ENCODE measurements at places on chromosomes 11 and 22.

DNA sequence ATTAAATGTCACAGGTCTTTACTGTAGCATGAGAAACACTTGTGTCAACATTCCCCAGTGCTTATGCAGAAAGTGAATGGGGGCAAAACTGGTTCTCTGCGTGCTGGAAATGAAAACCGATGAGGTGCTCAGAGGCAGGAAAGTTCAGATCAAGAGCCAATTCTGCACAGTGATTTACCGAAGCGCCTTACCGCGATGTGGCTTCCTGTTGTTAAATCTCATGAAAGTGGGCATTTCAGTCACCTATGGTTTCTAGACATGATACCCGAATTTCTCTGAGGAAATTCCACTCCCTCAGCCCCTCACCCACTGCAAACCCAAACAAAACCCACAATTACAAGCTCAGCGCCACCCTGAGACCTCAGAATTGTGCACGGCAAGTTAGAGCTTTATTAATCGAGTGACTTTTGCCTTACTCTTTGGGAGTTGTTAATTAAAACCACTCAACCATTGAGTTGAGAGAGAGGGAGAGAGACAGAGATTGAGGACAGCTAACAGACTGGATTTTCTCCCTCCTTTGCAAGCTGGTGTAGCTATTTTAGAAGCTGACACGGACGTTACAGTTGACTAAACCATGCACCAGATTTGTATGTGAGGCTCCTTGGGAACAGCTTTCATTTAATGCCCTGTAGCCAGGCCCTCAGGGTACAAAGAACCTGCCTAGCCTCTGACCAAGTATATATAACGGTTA, 196.4 kb downstream of the DBX1 start:
- peak; percentile 33 for DNase-seq

- DNase-seq = peak; percentile 59
These were observed 340.7 kb downstream of the LARGE1 start for GRCh38 chr22:33579448-33580093.

GRCh38 chr11:103929170-103929903, 107.1 kb upstream of the DDI1 start:
- DNase-seq = no peak

- DNase-seq = no peak
These were observed 33.2 kb downstream of the PPP2R1B start for GRCh38 chr11:111733016-111733415.

- peak; percentile 61 for DNase-seq
These were observed 2.5 kb downstream of the CHST1 start for GRCh38 chr11:45662665-45663485.

DNA sequence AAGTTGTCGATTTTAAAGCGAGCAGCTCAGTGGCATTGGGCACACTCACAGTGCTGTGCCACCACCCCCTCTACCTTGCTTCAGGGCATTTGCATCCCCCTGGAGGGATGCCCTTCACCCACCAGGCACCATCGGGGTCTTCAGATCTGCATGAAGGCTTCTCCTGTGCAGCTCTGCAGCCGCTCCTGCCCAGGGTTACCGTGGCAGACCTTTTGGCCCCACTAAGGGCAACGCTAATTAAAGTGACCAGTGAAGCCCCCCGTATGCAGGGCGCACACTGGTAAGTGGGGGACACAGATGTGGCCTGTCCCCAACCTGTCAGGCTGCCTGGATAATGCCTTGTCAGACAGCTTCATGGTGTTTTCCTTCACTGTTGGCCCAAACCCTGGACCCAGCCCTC, 1117.7 kb downstream of the BRD1 start:
- no peak for DNase-seq

- no peak for DNase-seq
These were observed 25.8 kb downstream of the THAP12 start for GRCh38 chr11:76355172-76355571.

DNA sequence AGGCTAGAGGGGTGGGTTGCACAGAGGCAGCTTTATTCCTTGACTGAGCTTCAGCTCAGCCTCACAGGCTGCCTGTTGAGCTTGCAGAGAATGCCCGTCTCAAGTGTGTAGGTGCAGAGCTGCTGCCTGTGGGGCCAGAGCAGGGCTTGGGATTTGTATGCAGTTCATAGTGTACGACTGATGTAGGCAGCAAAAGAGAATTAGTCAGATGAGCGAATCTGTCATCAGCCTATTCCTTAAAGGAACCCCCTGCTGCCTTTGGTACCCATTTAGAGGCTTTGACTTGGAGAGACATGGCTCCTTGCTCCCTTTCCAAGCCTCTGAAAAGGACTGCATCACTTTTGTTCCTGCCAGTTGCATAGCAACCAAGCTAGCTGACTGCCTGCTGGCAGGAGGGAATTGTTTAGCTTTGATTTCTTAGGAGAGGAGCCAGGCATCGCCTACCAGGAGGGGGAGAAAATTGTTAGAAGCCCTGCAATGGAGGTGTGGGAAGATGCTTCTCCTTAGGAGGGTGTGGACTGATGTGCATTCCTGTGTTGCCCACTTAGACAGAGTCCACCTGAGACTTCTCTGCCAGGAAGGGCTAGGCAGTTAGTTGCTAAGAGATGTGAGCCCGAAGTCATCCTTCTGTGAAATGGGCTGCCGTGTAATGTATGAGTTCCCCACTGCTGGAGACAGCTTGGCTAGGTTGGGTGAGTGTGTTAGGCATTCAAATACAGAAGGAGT, 10.9 kb downstream of the ACO2 start:
- DNase-seq = no peak

- DNase-seq = peak; percentile 48
These were observed 151.6 kb upstream of the MTMR2 start for GRCh38 chr11:96075532-96075959.

DNA sequence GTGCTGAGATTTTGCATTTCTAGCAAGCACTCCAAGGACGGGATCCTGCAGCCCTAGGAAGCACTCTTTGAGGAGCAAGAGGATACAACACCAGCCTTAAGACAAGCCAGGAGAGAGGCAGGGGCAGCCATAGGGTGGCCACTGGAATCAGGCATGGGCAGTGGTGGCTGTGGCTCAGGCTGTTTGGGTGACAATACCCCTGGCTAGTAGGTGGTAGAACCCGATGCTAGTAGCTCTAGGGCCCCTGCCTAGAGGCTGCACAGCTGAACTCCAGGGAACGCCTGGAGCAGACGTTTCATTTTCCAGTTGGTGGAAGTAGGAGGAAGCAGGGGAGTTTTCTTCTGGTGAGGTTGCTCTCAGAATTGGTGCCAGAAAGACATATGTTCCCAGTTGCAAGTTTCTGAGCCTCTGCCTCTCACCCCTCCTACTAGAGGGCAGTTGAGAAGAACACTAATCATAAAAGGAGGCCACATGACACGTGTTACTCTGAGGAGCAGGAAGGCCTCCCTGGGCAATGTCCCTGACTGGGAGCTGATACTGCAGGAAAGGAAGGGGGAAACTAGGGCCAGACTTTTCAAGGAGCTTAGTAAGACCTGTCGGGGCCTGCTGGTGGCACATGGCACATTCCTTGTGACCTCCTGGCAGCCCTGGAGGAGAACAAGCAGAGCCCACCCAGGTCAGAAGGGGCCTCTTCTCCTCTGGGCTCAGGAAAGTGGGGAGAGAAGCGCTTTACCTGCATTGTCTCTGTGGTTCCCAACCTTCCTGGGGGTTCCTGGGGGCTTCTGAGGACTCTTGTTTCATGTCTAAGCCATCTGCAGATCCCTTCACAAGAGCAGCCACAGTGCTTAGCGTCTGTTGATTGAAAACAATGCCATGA, 56.6 kb upstream of the DRD2 start:
- DNase-seq = no peak

GRCh38 chr22:28594797-28595462, 84.7 kb downstream of the TTC28 start:
- no peak for DNase-seq

DNA sequence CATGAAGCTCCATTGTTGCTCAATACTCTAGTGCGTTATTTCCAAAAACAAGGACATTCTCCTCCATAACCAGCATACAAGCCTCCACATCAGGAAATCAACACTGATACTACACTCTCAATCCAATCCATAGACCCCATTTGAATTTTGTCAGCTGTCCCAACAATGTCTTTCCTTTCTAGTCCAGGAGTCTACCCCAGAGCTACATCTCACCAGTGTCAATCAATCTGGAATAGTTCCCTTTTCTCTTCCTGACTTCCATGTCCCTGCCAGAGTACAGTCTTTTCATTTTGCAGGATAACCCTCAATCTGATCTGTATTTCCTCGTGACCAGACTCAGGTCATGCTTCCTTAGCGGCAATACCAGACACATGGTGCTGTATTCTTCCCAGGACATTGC, 43.0 kb downstream of the TCF20 start:
- DNase-seq = no peak

DNA sequence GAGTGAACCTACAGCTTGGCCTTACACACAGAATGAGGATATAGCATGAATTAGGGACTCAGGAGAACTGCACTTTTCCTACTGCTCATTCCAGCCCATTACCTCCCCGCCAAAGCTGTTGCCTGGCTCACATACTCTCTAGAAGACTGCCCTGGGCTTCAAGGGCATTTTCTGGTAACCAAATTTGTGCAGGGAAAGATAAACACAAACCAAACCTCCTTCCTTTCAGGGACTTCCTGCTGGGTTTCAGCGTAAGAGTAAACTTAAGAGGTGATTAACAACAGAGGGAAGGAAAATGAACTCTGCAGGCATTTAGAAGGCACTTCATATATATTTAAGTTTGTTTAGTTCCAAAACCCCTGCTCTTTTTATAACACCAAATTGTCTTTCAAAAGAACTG, 194.9 kb downstream of the SWAP70 start:
- no peak for DNase-seq

DNA sequence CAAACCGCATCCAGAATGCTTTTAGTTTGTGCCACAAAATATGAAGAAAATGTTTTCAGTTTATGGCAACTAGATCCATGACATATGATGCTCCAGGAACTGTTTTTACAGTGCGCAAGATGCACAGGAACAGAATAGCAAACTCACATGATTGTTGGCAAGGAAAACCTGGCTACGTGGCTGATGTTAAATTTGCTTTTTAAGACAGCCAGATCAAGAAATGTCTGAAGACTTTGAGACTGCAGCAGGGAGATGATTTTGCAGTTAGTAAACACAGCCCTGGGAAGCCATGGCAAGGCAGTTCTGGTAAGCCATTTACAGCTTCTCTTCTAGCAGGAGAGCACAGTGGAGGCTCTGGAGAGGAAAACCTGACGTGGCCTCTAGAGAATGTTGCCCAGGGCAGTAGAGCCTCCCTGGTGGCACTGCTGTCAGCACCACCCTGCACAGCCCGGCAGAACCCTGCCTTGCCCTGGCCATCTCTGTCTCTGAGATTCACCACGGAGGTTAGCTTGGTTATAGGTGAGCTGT, 69.8 kb upstream of the TNRC6B start:
- peak; percentile 65 for DNase-seq

GRCh38 chr11:1547467-1548098, 24.5 kb downstream of the DUSP8 start:
- no peak for DNase-seq

GRCh38 chr11:18701614-18702216, 3.1 kb downstream of the TMEM86A start:
- DNase-seq = no peak

DNA sequence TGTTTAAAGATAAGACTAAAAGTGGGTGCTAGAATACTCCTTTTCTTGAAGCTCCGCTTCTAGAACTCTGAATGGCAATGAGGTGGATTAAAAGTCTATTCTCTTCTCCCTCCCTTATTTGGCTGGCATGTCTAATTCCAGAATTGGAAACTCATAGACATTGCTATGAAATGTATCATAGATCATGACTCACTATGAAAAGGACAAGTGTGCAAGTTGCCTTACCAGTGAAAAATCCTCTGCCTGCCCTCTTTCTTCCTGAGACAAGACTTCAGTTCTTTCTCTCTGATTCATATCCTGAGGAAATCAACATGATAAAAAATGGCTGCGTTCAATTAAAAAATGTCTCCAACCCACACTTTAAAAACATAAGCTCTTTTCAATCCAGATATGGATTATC, 73.2 kb upstream of the BLID start:
- no peak for DNase-seq

DNA sequence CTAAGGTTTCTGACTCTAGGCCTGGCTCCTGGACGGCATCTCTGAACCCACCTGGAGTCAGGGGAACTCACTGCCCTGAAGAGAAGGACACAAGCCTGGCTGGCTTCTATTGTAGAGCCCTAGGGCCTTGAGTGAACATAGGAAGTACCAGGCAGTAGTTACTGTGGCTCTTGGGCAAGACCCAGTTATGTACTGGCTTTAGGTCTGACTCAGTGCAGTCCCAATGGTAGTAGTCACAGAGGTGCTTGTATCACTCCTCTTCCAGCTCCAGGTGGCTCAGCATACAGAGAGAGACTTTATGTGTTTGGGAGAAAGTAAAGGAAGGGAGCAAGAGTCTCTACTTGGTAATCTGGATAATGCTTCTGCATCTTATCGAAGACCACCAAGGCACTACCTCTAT, 13.9 kb upstream of the PAK1 start:
- no peak for DNase-seq

DNA sequence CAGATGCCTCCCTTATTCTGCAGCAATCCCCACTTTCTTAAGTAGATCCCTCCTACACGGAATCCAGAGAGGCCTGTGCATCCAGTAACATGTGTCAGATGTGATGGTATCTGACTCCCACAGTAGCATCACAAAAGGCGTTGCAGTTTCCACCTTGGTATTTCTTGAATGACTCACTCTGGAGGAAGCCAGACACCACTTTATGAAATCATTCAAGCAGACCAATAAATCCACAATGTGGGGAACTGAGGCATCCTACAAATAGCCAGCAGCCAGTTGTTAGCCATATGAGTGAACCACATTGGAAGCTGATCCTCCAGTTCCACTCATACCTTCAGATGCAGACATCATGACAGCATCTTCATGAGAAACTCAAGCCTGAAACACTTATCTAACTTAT, 798.1 kb downstream of the OPCML start:
- DNase-seq = peak; percentile 9

DNA sequence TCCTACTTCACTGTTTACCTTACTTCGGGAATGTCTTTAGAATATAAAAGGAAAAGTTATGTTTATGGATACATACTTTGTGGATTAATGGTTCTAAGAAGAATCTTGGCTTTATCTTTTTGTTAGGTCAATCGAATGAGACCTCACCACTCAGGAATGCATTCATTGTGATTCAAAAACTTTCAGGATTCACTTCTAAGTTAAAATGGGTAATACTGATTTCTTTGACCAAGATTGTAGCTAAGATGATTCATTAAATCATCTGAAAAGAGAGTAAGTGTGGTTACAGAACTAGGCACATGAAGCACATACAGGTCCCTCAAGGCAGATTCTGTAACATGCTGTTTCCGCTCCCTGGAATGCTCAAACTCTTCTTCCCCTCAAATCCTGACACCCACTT, 716.4 kb downstream of the KCNA4 start:
- DNase-seq = no peak

DNA sequence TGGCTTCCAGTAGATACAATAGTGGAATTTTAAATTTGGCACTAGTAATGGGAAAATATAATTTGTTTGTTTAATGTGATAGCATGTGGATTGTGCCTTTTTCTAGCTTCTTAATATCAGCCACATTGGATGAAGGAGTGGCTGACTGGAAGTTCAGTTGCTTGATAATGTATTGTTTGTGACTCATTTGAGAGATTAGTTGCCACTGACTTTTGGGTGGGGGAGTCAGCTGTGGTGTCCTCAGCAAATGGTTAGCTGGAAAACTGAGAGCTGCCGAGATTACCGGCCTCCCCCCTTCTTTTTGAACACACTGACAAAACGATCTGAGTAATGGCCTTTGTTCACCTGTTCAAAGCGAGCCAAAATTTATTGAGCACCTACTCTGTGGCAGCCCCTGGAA, 5.5 kb downstream of the JAM3 start:
- DNase-seq = no peak
